ENCODE measurements at places on chromosomes 16 and 17.

GRCh38 chr17:28043741-28044140 lies 1.3 kb downstream of the NLK start:
- no peak for DNase-seq

GRCh38 chr16:87216841-87217275 lies 100.3 kb downstream of the C16orf95 start:
- DNase-seq = no peak

DNA sequence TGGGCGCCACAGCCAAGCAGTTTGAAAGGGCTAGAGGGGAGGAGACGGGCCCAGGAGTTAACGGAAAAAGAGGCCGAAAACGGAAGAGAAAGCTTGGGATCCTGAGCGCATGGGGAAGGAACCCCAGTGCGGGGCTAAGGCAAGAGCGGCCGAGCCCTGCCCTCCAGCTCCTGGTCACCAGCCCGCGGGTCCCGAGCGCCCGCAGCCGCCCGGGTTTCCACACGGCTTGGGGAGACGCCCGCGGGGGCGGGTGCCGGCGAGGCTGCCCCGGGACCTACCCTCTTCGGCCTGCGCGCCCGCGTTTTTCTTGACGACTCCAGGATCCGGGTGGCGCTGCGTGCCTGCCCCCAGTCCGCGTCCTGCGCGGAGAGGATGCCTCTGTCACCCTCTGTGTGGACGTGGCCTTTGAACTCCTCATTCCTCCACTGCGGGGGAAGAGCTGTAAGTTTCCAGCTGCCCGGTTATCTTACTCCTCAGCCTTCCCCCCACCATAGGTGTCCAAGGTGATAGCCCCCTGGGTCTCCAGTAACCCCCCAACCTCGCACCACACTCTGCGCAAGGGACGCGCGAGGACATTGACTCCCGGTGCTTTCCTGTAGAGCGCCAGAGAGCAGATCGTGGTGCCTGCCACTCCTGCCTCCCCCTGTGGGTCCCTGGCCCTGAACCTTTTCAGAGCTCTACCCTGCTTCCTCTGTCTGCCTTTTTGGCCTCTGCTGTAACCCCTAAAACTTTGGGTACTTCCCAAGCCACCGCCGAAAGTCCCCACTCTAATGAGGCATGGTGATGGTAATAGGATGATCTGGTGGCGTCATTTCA lies 1.7 kb upstream of the CDH11 start:
- no peak for DNase-seq

- no peak for DNase-seq
These were observed 415 bp upstream of the FOXF1 start for GRCh38 chr16:86509759-86510464.

DNA sequence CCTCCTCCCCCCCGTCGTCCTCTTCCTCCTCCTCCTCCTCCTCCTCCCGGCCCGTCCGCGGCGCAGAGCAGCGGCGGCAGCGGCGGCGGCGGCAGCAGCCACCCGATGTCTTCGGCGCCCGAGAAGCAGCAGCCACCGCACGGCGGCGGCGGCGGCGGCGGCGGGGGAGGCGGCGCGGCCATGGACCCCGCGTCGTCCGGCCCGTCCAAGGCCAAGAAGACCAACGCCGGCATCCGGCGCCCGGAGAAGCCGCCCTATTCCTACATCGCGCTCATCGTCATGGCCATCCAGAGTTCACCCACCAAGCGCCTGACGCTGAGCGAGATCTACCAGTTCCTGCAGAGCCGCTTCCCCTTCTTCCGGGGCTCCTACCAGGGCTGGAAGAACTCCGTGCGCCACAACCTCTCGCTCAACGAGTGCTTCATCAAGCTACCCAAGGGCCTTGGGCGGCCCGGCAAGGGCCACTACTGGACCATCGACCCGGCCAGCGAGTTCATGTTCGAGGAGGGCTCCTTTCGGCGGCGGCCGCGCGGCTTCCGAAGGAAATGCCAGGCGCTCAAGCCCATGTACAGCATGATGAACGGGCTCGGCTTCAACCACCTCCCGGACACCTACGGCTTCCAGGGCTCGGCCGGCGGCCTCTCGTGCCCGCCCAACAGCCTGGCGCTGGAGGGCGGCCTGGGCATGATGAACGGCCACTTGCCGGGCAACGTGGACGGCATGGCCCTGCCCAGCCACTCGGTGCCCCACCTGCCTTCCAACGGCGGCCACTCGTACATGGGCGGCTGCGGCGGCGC lies at the start of gene FOXF1:
FOXF1 (plus strand) TSS at position 63 of the 797 bp plus-strand sequence; CDS start at position 106, 43 bp downstream.
- no peak for DNase-seq

GRCh38 chr16:12405089-12405488 lies 398.6 kb downstream of the CPPED1 start:
- no peak for DNase-seq

DNA sequence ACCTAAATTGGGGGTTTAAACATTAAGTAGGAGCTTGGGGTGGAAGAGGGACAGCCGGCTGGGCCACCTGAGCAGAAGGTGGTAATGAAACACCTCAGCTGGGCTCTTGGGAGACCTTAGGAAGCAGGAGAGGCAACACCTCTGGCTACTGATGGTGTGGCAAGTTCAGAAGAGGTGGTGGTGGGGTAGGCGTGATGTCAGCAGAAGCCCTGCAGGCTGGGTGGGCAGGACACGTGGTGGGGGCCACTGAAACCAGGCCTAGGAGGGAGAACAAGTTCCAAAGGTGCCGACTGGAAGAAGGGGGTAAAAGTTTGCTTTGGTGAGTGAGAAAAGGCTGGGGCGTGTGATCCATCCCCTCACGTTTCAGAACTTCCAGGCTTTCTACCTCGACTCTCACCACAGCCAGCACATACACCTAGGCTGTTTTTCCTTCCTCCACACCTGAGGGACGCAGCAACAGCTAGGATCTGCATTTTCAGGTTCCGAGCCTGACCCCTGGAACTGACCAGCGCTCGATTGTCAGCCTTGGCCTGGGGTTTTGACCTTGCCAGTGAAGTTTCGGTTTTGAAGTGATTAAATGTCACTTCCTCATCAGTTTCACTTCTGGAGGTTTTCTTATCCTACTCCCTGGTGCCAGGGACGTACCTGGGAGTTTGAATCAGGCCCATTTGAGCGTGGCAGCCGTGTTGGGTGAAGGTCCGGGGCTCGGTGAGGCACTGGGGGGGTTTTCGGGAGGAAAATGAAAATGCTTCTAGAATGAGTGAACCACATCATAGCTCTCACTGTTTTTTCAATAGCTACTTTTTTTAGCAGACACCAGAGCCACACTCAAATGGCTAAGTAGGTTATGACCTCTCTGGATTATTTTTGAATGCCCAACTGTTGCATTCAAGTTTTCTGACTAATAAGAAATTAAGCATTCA lies 10.0 kb downstream of the SNN start:
- no peak for DNase-seq

GRCh38 chr17:57752031-57752905 lies 7.2 kb upstream of the CCDC182 start:
- DNase-seq = no peak

DNA sequence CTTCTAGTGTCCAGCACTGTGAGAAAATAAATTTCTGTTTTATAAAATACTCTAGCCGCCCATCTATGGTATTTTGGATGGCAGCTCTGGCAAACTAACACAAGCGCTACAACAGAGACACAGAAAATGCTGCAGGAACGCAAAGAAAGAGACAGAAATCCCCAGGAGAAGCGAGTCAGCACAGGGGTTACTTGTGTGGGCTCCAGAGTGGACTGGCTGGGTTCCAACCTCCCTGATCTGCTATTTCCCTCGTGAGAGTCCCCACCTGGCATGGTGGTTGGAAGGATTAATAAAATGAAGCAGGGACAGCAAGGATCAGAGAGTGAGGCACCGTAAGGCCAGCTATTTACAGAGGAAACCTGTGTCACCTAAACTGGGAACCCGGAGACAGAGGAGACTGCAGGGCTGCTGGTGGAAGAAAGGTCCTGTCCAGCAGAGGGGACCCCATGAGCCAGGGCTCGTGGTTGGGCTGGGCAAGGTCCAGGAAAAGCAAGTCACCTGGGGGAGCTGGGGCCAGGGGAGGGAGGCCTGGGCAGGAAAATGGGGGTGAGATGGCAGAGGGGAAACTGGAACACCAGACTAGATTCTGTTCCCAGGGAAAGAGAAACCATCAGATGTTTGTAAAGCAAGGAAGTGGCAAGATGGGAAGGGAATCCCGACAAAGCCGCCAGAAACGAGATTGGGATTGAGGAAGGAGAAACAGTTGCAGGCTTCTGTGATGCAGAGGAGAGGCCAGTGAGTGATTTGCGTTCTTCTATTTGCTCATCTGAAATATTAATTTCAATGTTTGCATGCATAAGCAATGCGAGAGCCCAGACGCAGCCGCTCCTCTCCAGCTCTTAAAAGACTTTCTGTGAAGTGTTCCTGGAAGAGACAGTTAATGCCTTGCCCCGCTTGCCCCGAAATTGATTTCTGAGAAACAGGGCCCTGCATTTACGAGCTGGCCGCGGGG lies 63.0 kb upstream of the TEKT3 start:
- no peak for DNase-seq

- no peak for DNase-seq
These were observed 5.0 kb upstream of the RPH3AL start for GRCh38 chr17:357644-358043.

GRCh38 chr17:35523296-35523695 lies 14.2 kb downstream of the SLFN12L start:
- no peak for DNase-seq

- peak; percentile 98 for DNase-seq
These were observed 5.6 kb downstream of the RARA start for GRCh38 chr17:40314584-40314956.

- no peak for DNase-seq
These were observed 225.6 kb upstream of the HSBP1 start for GRCh38 chr16:83581994-83582747.

DNA sequence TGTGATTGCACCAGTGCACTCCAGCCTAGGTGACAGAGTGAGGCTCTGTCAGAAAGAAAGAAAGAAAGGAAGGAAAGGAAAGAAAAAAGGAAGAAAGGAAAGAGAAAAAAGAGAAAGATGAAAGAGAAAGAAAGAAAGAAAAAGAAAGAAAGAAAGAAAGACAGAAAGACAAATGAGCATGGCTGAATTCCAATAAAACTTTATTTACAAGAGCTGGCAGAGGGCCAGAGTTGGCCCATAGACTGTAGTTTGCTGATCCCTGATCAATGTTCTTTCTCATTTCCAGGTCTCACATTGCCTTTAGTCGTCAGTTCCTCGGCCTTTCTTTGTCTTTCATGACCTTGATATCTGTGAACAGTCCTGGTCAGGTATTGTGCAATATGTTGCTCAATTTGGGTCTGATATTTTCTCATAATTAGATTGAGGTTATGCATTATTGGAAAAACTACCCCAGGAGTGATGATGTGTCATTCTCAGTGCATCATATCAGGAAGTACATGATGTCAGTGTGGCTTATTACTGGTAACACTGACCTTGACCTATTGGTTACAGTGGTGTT lies 68.5 kb upstream of the MED9 start:
- peak; percentile 27 for DNase-seq

DNA sequence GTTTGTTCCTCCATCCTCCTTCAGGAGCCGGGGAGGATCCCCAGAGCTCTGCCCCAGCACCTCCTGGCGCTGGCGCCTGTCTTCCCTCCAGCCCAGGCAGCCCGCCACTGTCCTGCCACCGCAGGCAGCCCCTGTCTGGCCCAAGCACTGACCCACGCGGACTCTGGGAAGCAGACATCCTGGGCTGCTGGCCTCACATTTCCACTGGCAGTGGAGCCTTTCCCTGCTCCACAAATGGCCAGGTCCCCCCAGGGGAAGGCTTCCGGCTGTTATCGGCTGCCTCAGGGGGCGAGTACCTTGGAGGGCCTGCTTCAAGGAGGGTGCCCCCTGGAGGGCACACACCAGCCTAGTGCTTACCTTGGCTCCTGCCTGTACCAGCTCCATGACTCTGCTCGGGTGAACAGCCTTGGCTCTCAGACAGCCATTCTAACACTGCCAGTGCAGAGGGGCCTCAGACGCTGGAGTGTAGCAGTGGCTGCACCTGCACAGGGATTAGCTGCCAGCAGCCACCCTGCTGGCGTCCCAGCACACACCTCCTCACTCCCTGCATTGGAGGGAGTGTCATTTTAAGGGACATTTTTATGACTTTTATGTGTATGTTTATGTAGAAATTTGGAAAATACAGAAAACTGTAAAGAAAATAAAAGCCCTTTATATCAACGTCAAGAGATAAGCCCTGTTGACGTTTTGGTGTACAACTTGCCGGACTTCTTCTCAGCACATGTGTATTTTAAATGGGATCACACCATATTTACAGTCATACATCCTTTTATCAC lies 21.0 kb downstream of the ACE start:
- DNase-seq = no peak

GRCh38 chr17:74981318-74981978 lies 6.0 kb upstream of the CDR2L start:
- no peak for DNase-seq

GRCh38 chr16:337975-338575 lies 14.4 kb downstream of the AXIN1 start:
- no peak for DNase-seq

GRCh38 chr16:85833219-85833920 lies 33.9 kb downstream of the COX4I1 start:
- no peak for DNase-seq

DNA sequence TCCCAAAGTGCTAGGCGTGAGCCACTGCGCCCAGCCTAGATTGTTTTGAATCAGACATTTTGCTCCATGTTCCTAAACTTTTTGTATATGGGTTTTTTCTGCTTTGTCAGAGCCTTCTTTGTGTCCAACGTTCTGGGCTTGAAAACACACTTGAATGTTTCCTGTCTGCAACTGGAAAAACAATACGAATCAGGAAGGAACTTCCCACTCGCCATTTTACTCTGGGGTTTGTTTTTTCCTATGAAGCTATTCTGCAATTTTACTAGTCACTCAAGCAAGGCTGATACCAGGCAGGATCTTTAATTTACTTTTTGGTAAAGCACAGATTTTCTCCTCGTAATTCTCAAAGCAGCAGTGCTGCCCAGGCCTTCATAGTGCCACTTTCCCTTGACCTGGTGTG lies 31.6 kb downstream of the ARHGAP17 start:
- DNase-seq = no peak

DNA sequence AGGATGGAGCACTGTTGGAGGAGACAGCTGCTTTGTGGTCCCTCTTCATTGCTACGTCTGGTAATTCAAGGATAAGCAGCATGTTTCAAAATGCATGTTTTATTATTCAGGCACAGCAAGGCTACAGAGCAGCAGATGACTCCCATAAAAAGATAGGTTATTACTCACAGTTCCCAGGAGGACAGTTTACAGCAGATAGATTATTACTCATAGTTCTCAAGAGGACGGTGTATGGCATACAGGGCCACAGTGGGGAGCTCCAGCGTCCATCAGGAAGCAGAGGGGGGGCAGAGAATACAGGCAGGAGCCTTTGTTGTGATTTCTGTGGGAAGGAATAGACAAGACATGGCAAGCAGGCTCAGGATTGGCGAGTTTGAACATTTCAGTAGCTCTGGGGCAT lies 72.9 kb downstream of the DNAH9 start:
- no peak for DNase-seq

GRCh38 chr16:72946474-72947194 lies 101.3 kb downstream of the ZFHX3 start:
- no peak for DNase-seq

GRCh38 chr16:11630768-11631056 lies 37.5 kb upstream of the SNN start:
- no peak for DNase-seq

DNA sequence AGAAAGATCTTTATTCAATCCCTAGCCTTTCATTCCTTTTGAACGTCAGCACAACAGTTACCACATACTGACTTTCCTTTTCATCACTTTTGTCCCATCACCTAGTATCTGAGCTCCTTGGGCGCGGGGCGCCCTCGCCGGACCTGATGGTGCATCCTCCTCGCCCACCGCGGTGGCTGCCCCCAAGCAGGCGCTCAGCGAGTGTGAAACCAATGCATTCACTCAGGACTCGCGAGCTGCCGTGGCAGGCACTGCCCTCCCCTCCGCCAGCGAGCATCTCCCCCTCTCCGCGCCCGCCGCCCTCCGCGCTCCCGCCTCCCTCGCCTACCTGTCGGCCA lies 756 bp downstream of the KLHL11 start:
- no peak for DNase-seq

All from breast epithelium (tissue), 4 donors.